Smooth muscle cell of bladder (primary cell): ENCODE measurements at places on chromosomes 11 and 22. TPM values are rescaled to one million over a fixed set of nuclear protein-coding genes. Genes with fewer than 3 reads are reported as not detected.

CDC42EP2 gene
- total RNA-seq = 15.0 and 23.2 TPM in 2 replicates

MAP6 gene
- total RNA-seq = 1.4 and 1.8 TPM in 2 replicates

FAM83F gene
- total RNA-seq = under 0.01 and 0.09 TPM in 2 replicates

EHD1 gene
- total RNA-seq = 48.1 and 54.9 TPM in 2 replicates

MAPK8IP2 gene
- 0.28 TPM in 2 replicates for total RNA-seq

SCUBE1 gene
- total RNA-seq = under 0.01 and 5.0 TPM in 2 replicates

LIPT2 gene
- total RNA-seq = 3.3 and 3.6 TPM in 2 replicates

GGTLC3 gene
- total RNA-seq = not detected in 2 replicates
